ENCODE measurements at places on chromosomes 3 and 15. TPM values are rescaled to one million over a fixed set of nuclear protein-coding genes. Genes with fewer than 3 reads are reported as not detected.

The DGKG gene
- not detected for total RNA-seq

The HTR3E gene
- not detected for total RNA-seq

The TMC3 gene
- total RNA-seq = not detected

The CNTN6 gene
- total RNA-seq = not detected
